ENCODE measurements at places on chromosomes 2 and 18. TPM values are rescaled to one million over a fixed set of nuclear protein-coding genes. Genes with fewer than 3 reads are reported as not detected.

TNFAIP6 gene
- 0.81 TPM for total RNA-seq

ANKRD30B gene
- not detected for total RNA-seq

PSMA8 gene
- total RNA-seq, result not detected

HRH4 gene
- not detected for total RNA-seq

PSD4 gene
- 1.0 TPM for total RNA-seq

OST4 gene
- 214 TPM for total RNA-seq

SCN9A gene
- 1.1 TPM for total RNA-seq

PSMD1 gene
- 180 TPM for total RNA-seq

VWA3B gene
- total RNA-seq, result not detected

CD302 gene
- 0.68 TPM for total RNA-seq

HOXD8 gene
- not detected for total RNA-seq

CIB4 gene
- not detected for total RNA-seq

- no peak for DNase-seq
Measured at GRCh38 chr2:55357927-55358326, 61.7 kb downstream of the CCDC88A start.

- DNase-seq, result no peak
Measured at GRCh38 chr2:78020491-78020890, 498.3 kb upstream of the LRRTM4 start.

DNA sequence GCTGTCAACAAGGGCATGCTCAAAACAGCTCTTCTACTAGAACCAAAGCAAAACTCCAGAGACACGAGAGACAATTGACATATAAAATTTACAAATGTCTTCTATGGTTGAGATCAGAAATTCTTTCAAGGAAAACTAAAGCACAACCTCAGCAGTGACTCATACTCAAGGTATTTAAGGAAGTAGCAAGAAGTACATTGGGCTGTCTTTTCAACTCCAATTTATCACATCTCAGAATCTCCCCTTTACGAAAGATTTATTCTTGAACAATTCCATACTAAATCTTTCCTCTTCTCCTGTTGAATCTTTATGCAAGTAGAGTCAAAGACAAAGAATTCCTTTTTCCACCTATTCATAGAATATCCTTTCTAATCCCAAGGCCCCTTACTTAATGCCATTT lies 324.0 kb downstream of the IRS1 start:
- DNase-seq, result no peak

DNA sequence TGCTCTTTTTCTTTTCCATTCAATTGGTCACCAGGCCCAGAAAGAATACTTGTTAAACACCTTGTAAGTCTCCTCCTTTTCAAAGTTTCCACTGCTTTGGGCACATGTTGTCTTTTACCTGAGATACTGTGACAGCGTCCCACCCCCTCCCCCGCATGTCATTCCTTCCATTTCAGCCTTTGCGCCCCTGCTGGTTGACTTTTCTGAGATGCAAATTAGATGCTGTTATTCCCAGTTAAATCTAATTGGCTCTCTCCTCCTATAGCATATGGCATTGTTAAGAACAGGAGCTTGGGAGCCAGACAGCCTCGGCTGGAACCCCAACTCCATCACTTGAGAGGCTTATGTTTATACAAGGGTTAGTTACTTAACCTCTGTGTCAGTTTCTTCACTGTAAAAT lies 80.3 kb upstream of the GAREM1 start:
- DNase-seq, result peak; percentile 66

DNA sequence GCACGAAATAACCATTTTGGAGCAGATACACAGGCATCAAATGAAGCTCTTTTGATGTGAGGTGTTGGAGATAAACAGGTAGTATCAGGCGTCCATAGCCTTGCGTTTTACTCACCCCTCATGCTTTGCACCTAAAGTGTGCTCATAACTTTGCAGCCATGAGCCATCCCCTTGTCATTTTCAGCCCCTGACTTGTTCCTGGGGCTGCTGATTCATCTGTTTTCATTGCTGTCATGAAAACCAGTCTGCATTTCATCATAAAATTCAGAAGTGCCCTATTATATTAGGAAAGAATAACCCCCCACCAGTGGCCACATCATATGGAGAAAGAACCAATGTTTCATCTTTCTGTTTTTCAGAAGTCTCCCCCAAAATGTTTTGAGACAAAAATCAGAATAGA lies 329.7 kb upstream of the NRP2 start:
- no peak for DNase-seq

DNA sequence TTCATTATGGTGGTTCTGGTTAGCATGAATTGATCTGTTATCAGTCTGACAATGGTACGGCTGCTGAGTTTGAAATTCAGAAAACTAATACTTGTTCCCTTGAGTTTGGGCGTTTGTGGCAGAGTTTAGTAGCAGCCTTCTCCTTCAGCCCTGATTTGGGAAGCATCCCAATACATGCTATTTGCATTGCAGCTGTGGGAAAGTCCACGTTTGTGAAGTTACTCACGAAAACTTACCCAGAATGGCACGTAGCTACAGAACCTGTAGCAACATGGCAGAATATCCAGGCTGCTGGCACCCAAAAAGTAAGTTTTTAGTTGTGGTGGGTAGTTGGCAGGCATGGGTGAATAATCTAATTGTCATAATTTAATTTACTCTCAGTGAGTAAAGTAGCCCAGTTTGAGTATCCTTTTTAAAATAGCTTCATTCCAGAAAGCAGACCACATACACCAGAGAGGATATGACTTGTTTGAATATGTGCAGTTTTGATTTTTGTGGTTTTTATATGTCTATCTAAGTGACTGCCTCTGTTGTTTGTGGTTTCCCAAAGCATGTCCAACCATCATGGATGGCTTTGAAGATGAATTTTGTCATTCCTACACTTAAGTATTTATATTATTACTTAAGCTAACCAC lies 12.2 kb downstream of the DGUOK start:
- DNase-seq, result no peak

GRCh38 chr2:121583555-121583954 lies 52.9 kb downstream of the RNU4ATAC start:
- no peak for DNase-seq

GRCh38 chr2:118940486-118941120 lies 1.4 kb upstream of the MARCO start:
- no peak for DNase-seq

DNA sequence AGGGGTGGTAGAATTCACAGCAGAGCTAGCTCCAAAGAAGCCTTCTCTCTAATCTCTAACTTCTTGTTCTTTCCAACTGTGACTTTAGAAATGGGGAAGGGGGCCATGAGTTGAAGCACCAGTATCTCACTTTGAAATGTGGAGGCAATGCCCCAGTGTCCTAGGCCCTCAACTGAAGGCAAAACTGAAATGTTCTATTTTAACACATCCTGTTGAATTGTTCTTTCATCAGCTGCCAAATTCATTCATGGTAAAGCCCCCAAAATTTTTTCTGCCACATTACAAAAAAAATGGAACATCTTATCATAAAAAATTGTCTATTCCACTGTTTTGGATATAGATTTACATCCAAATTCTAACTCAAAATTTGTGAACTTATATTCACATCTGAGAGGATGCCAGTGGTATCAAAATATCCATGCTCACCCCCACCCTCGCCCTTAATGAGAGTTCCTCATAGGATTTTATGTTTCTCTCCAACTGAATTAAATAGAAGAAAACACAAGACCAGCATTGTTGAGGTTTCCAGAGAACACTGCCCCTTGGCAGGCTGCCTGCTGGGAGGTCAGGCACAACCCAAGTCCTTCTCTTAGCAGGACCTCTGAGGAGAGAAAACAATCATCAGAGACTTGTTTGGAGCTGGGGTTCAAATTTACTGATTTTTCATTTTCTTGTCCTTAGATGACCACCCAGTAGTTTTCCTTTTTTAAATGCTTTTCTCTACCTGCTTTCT lies 147.4 kb upstream of the PGAP1 start:
- DNase-seq, result no peak

DNA sequence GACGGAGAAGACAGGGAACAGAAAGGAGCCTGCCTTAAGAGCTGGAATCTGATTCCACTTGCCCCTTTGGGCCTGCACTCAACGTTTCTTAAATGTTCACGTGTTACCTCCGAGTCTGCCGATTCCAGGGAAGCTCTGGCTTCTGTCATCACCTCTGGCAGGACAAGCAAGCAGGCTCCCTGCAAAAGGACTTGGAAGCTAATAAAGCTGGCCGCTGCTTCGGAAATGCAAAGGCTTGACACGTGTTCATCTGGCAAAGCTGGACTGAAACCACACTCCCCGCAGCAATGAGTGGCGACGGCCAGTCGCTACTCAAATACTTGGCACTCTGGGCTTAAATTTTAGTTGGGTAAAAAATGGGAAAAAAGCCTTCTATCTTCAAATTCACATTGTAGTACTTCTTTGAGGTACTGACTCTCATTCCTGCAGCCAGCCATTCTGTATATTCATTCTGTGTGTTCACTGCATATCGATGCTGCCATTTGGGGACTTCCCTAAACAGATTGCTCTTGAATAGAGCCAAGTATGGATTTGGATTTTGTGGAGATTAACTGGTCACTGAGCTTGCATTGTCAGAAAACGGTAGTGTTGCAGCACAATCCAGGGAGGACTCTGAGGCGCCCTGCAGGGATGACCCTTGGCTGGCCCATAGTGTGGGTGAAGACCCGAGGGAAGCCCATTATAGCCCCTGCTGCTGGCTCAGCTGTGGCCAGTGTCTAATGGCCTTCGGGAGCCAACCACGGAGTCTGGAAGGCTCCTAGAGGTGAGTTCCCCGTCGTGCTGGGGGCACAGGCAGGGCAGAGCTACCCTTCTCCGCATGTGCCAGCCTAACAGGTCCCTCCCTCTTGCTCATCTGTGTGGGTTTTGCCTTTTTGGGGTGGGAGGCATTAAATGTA lies 231.5 kb downstream of the PRKCE start:
- no peak for DNase-seq

DNA sequence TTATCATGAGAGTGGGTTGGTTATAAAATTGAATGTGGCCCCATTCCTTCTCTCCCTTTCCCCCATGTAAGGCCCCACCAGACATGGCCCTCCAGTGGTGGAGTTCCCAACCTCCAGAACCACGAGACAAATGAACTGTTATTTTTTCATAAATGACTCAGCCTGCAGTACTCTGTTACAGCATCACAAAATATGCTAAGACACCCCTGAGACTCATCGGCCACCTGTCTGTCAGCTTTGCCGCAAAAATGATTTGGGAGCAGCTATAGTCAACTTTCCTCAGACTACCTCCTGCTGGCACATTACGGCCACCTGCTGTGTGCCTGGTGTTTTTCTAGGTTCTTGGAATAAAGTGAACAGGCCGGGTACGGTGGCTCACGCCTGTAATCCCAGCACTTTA lies 21.4 kb upstream of the C1QL2 start:
- no peak for DNase-seq

DNA sequence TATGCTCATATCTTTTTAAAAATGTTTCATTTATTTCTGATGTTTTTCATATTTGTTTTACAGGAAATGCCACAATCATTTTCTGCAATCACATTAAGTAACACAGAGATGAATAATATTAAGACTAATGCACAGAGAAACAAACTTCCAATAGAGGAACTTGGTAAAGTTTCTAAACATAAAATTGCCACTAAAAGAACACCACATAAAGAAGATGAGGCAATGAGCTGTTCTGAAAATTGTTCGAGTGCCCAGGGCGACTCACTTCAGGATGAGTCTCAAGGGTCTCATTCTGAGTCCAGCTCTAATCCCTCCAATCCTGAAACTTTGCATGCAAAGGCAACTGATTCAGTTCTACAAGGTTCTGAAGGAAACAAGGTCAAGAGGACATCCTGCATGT lies 70.4 kb downstream of the APLF start:
- no peak for DNase-seq

DNA sequence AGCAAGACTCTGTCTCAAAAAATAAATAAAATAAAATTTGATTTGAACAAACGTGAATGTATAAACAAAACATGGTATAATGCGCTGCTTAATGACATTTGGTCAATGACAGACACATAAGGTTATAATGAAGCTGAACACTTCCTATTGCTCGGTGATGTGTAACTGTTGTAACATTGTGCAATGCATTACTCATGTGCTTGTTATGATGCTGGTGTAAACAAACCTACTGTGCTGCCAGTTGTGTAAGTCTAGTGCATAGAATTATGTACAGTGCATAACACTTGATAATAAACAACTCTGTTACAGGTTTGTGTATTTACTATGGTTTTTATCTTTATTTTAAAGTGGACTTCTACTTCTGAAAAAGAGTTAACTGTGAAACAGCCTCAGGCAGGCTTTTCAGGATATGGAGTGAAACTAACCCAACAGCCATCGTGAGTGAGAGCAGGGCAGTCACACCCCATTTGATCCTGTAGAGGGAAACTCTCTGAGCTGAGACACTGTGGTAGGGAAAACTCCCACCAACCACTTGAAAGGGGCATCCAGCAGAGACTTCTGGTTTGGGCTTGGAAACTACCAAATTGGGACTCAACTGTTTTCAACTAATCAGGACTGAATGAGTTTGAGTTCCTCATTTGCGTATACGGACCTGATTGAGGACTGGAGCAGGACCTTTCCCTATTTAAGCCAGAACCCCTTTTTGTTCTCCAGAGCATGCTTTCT lies 8.7 kb upstream of the RPRD1A start:
- DNase-seq, result no peak

GRCh38 chr2:25817006-25817405 lies 61.3 kb downstream of the ASXL2 start:
- no peak for DNase-seq

GRCh38 chr18:45553723-45554388 lies 61.4 kb upstream of the SLC14A2 start:
- DNase-seq, result no peak

GRCh38 chr2:54775710-54776109 lies 52.2 kb downstream of the EML6 start:
- DNase-seq, result no peak

GRCh38 chr2:45006942-45007287 lies 2.3 kb downstream of the SIX2 start:
- no peak for DNase-seq

DNA sequence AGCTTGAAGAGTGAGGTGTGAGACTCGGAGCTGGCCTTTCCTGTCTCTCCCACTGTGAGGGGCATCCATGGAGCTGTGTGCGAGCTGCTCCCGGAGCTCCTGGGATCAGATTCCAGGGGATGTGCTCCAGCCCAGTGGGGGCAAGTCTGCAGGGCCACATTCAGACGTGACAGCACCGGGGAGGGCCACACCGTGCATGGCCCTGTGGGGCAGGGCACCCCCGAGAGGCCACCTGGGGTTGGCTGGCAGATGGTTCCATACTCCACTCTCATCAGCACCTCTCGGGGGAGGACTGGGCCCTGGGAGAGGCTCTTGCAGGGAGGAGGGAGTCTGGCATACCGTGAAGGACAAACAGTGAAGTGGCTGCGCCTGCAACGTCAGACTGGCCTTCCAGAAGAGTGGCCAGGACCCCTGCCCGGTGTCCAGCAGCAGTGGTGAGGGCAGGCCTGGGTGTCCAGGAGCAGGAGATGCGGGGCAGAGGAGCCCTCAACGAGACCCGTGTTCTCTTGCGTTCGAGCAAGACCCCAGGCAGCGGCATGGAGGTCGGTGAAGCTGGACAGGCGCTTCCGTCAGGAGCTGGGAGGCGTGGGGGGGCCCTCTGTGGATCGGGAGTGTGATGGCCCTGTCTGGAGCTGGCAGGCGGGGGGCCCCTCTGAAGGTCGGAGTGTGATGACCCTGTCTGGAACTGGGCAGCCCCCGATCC lies 84.3 kb downstream of the ASB1 start:
- DNase-seq, result no peak

- DNase-seq, result no peak
Measured at GRCh38 chr18:23311351-23312121, 141.6 kb upstream of the RIOK3 start.

GRCh38 chr2:9287400-9288045 lies 80.9 kb downstream of the ASAP2 start:
- DNase-seq, result no peak

GRCh38 chr2:71756280-71756906 lies 303.0 kb downstream of the DYSF start:
- DNase-seq, result no peak

Measured in H9 (cell line).